ENCODE measurements at places on chromosomes 12 and 14.

DNA sequence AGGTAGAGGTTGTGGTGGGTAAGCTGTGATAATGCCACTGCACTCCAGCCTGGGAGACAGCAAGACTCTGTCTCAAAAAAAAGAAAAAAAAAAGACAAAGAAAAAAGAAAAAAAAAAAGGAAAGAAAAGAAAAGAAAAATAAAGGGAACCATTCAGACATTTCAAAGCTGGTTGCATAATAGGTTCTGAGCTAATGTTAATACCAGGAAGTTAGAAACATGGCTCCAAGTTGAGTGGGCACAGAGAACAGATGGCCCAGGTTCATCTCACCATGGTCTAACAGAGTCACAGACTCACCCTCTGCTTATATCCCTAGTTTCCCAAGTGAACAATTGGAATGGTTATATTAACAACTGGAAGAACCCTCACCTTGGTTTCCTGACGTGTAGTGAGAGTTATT is 17.4 kb upstream of the ZDHHC17 start:
- DNase-seq, result no peak

- no peak for DNase-seq
Measured at GRCh38 chr14:51092965-51093364, 1.9 kb downstream of the TRIM9 start.

- DNase-seq, result no peak
Measured at GRCh38 chr12:96994900-96995299, 87.8 kb downstream of the NEDD1 start.

DNA sequence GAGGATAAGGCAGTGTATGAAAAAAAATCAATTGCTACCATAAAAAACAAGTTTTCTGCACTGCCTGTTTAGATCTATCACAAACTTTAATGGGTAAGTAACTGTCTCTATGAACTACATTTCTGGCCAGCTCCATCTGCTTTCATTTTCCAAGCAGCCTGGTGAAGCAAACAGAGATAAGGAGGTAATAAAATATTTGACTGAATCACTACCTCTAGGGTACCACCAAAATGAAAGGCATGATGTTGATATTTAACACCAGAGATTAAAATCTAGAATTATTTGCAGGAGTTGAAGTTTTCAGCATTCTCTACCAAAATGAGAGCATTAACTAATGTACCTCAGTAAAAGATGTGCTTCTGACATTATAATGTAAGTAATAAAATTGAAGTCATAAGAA is 863.5 kb upstream of the MGAT4C start:
- DNase-seq, result no peak

DNA sequence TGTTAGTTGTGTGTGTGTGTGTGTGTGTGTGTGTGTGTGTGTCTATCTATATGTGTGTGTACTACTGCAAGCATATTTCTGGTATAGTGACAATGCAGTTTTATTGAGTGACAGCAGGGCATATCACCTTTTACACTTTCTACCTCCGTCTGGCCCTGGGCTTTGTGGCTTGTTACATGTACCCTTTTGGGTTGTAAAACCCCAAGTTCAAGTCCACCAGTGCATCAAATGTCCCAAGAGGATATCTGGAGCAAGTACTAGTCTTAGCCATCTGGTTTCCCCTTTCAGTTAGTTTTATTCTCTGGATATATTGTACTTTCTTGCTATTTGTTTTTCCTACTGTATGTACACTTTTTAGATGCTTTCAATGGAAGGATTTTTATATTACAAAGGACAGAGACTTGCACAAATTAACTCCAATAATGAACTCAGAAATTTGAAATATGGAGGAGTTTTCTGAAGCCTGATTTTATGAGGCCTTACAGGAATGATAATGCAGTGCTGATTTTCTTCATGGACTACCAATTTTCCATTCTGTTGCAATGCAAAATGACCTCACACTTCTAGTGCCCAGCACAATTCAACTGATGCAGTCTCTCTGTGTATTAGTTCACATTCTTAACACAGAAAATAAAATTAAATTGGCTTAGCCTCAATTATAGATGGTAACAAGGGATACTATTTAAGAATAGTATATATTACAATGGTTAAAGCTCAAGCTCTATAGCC is 29.1 kb downstream of the SLC16A7 start:
- DNase-seq, result no peak

- no peak for DNase-seq
Measured at GRCh38 chr14:49621114-49621881, 699 bp downstream of the MGAT2 start.

GRCh38 chr14:77155083-77155482 is 13.5 kb upstream of the ZDHHC22 start:
- DNase-seq, result no peak

DNA sequence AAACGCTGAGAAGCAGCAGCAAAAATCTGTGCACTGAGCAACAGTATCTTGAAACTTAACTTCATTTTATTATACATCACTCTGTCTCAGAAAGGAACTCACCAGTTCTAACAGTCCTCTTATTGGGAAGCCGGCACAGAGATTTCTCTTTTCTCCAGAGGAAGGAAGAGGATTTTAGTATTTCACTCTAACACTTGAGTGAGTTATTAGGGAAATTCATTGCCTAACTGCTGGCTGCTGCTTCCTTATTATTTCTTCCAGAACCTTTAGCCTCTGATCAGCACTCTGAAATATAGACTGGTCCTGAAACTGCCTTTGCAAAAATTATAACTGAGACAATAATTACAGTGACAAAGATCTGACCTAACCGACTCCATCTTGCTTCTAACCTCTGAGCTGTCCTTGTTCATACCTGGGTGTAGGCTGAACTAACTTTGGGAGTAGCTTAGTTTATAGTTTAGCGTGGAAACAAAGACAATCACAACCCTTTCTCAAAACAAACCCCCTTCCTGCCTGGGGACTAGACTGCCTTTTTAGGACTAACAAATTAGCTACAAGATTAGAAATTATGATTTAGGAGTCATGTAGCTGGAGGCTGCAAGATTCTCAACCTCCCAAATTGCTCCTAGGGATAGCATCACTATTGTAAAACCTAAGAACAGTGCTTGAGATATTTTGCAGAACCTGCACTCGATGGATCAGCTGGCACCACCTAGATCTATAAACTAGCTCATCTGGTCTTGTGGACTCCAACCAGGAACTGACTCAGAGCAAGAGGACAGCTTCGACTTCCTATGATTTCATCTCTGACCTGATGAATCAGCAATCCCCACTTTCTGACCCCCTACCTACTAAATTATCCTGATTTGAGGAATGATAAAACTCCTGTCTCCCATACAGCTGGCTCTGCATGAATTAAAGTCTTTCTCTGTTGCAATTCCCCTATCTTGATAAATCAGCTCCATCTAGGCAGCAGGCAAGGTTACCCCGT is 117.5 kb downstream of the DYRK2 start:
- no peak for DNase-seq

DNA sequence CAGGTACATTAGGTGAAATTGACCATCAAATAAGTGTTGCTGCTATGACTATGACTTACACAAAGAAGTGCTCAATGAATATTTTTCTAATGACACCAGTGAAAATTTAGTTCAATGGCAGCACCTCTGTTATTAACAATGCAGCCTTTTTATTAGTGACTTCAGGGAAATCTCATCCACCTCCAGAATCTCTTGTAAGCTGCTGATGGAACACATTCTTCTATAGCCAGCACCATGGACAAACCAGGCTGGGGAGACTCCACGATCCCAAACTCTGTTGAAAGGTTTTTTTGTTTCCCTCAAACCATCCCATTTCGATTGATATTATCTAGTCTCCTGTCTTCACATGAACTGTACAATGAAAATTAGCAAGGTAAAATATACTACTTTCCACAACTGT is 265.9 kb downstream of the ITPR2 start:
- DNase-seq, result no peak

DNA sequence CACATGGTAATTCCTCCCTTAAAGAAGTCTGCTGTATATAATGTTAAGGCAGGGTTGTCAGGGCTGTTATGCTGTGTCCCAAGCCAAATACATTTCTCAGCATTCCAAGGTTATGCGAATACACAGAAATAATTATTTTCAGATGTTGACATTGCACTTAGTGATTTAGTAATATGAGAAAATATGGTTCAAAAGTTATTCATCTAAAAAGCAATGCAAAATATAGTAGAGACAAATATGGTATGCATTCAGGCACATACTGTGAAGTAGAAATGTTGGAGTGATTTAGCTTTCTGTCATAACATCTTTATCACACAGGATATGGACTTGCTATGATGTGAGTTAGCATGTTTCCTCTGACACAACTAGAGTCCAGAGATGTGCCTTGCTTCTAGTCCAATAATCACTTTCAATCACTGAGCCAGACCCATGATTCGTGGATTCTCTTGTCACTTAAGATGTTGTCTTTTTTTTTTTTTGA is 70.0 kb downstream of the PDE3A start:
- DNase-seq, result no peak

GRCh38 chr14:57884175-57884574 is 18.3 kb upstream of the SLC35F4 start:
- no peak for DNase-seq

DNA sequence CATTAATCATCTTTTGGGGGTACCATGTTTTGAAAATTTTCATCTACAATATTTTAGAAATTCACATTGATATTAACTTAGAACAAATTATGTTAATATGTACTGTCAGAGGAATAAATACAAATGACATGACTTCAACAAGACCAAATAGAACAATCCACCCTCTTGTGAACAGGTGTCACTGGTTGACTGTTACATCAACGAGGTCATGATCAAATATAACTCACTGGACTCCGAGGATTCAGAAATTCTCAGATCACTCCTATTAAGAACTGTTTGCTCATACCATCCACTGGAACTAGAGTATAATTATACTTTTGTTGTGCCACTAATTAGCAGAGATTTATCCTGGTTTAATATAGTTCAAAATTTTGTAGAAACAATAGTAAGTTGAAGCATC is 318.8 kb downstream of the PRKD1 start:
- no peak for DNase-seq

DNA sequence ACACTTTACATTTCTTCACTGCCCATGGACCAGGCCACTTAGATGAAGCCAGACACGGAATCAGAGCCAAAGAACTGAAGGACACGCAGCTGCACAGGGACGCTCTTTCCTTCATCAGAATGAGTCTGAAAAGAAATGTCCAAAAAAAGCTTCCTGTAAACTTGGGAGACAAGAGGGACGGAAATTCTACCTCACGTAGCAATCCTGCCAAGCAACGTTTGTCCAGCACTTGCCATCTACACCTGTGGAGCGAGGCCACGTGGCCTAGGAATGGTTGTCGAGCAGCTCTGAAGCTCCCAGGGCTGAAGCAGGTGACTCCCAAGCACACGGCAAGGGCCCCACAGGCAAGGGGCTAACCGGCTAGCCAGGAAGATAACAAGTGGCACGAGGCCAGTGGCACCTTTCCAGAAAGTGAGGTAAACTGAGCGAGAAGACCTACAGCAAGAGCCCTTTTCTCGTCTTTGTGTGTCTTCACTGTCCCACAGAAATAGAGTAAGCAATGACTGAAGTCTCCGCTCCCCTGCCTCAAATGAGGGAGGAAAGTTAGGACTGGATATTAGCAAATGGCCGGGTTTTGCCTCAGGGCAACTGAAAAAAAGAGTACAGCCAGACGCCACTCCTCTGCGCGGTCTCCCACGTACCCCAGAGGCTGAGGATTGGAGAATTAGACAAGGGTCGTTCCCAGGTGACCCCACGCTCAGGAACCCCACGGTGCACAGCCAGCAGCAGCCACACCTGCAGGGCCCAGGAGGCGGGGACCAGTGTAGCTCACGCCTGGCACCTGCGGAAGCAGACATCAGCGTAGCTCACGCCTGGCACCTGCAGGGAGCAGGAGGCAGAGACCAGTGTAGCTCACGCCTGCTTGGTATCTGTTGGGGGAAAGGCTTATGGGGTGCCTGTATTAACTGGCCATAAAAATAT is 7.7 kb downstream of the ZNF605 start:
- no peak for DNase-seq

DNA sequence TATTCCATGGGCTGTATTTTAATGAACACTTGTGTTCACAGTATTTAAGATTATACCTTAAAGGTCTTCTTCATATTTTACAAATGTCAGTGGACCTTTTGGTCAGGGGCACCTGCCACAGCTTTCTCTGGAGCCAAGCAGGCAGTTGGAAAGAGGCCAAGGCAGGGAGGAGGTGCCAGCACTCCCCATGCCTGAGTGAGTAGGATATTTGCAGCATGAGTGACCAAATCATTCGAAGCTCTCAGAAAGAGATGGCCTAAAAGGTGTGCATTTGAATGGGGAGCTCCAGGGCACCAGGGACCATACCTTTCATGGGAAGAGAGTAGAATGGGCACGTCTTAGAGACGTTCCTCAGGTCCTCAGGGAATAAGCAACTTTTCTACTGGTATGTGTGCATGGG is 121.6 kb downstream of the GPR135 start:
- no peak for DNase-seq

GRCh38 chr14:51938137-51938536 is 51.2 kb upstream of the RTRAF start:
- DNase-seq, result no peak

DNA sequence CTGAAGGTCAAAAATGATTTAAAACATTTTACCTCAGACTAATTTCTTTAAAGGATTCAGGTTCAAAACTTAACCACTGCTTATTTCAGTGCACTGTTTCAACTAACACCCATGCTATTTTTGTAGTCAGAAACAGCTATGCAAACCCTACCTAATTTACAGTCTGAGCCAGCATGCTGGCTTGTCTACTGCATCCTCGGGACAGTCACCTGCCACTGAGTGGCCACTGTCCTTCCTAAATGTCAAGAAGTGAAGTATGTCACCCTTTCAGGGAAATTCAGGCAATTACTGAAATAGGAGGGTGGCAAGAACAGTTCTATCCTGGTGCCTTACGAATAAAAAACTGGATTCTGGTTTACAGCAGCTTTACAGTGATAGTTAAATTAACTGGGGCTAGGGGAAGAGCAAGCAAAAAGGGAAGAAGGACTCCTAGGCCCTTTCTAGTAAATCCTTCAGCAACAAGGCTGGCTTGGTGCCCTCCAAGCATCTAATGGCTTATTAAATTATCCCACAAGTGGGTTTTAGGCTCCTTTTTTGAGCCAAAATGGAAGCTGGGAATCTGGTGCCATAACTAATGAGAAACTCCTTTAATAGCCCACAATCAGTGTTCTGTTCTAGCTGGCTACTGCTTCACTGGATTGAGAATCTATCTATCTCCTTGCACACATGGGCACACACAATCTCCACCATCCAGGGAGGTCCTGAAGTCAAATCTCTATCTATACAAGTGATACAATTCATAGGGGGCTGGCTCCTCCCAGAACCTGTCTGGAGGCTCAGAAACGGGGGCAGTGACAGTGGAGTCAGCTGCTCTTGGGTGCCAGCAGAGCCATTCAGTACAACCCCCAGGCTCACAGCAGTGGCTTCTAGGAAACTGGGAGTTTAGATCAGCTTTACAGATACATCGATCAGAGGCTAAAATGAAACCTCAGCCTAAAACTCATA is 43.4 kb downstream of the SH2B3 start:
- no peak for DNase-seq

DNA sequence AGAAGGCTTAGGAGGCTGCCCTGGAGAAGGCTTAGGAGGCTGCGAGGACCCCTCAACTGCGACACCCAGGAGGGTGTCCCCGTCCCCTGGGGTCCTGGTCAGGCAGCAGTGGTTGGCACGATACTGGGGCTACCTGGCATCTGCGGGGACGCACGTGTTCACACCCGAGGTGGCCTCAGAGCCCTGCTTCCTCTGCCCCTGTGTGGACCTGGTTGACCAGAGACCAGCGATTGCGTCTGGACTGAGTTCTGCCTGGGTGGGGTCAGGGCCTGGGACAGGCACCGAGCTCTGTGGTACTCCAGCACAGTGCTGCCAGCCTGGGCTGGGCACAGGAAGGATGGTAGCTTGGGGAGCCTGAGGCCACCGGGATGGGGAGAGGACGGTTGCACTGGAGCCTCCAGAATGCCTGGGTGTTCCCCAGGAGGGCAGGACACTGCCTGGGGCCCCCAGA is 735 bp downstream of the ASPG start:
- DNase-seq, result no peak
